ENCODE measurements at places on chromosomes 3 and 15.
A peak's percentile ranks its signal among the peaks of the same experiment; 100 is the strongest.

DNA sequence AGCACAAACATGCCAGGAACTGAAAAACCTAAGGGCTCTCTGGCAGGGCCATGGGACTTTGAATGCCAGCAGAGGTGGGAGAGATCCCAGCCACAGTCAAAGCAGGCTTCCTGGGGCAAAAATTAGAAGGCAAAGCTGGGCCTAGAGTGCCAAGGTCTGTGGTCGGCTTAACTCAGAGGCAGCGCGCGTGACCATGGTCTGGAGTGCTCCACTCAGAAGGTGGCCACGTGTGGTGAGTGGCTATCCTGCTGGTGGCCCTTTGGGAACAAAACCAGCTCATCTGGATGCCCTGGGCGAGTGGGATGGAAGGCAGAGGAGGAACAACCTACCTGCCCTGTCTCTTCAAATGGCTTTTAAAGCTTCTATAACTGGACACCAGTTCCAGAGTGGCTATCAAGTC is 63.1 kb downstream of the OXNAD1 start:
- no peak for DNase-seq

GRCh38 chr3:30258426-30259392 is 347.7 kb upstream of the TGFBR2 start:
- no peak for DNase-seq

- DNase-seq: no peak
Observed at GRCh38 chr3:163482695-163483094, 1595.6 kb downstream of the SI start.

- no peak for DNase-seq
Observed at GRCh38 chr3:52019352-52020080, 23.8 kb upstream of the RPL29 start.

DNA sequence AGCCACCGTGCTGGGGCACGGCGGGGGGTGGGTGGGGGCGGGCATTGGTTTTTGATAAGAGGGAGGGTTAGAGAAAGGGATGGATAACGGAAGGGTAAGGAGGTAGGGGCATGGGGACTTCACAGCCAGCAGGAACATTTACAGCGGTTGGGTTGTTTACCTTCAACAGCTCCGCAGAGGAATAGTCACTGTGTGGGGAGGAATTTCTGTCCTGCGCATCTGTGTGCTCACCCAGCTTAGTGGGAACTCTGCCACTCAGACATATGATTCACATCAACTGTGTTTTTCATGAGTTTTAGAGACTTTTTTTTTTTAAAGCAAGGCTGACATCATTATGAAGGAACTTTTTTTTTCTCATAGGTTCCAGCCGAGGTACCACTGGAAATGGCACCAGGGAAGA is 19.6 kb downstream of the CHRD start:
- no peak for DNase-seq

DNA sequence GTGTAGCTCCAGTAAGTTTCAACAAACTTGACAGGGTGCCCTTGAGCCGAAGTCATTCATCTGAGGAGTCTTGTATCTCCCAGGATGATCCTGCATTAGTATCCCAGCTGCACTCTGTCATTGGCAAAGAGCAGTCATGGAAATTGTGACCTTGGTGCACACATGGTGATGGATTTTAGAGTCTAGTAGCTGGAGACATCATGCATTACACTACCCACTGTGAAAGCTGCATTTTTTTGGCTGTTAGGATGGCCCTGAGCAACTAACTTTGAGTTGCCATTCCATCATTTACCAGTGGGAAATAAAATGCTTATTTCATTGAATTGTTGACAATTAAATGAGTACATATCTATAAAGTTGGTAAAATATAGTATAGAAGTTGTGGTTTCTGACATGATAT is 552.6 kb upstream of the CBLB start:
- no peak for DNase-seq

- no peak for DNase-seq
Observed at GRCh38 chr3:83076041-83076440, 1314.6 kb upstream of the GBE1 start.

GRCh38 chr3:95218484-95218883 is 1155.6 kb downstream of the NSUN3 start:
- no peak for DNase-seq

- DNase-seq: no peak
Observed at GRCh38 chr15:46251903-46252302, 617.1 kb downstream of the SQOR start.

GRCh38 chr3:184176377-184177330 is 2.0 kb downstream of the AP2M1 start:
- DNase-seq: no peak

- DNase-seq: no peak
Observed at GRCh38 chr3:130800829-130801228, 54.2 kb upstream of the PIK3R4 start.

- DNase-seq: peak; percentile 57
Observed at GRCh38 chr15:89177633-89178306, 43.6 kb downstream of the RLBP1 start.

DNA sequence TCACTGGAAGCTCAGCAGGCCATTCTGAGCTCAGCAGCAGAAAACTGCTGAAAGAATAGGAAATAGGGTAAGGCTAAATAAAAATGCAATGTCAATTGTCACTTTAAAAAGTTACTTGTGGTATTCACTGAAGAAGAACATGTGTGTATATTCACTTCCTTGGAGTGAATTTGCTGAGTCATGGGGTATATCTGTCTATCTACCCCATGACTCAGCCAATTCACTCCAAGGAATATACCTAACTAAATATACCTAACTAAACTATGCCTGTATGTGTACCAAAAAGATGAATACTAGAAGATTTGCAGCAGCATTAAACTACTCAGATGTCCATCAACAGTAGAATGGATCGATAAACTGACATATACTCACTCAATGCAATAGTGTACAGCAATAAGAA is 69.5 kb upstream of the KCNAB1 start:
- no peak for DNase-seq

DNA sequence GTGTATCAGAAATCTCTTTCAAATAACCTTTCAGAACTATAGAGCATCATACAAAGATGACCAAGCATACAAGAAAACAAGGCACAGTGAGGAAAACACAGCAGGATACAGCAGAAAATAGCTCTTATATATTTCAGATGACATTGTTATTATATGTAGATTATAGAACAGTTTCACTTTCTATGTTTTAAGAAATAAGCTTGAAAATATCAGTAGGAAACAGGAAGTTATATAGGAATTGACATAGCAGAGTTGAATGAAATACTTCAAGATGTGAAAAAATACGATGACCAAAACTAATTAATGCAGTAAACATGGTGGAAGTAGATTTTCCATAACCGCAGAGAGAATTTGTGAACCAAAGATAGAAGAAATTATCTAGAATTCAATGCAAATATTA is 75.2 kb downstream of the LYSMD4 start:
- DNase-seq: no peak

DNA sequence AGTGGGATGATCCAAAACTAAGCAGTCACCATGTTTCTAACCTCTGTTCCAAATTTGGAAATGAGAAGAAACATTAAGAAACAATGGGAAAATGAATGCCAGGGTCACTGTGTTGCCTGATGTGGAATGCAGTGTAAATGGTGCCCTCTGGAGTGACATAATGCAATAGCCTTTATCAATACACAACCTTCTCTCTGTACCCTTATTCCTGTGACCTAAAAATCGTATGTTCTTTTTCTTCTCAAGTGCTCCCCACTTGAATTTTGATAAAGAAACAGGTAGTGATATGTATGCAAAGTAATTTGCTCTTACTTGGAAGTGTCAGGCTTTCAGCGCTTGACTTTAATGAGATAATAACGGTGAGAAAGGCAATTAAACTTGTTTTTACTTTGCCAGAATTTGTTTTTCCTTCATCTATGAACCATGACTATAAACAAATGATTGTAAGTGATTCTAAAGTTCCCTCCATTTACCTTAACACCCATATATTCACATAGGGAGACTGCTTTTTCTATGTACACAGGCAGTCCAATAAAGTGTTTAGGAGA is 145.8 kb upstream of the THRB start:
- DNase-seq: no peak

DNA sequence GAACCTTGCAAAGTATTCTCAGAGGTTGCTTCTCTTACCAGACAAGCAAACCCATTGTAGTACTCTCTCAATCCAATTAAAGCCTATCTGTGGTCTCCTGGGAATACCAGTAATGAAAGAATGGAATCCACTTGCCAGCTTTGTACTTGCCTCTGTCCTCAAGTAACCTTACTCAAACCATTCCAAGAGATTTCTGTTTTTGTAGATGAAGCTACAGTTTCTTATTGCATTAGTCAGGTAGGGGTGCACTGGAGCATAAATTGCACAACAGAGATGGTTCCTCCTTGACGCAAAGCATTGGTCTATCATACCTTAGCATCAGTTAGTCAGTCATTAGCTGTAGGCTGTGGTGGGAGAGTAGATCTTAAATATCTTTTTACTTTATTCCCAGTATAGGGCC is 52.9 kb downstream of the BTLA start:
- DNase-seq: no peak

DNA sequence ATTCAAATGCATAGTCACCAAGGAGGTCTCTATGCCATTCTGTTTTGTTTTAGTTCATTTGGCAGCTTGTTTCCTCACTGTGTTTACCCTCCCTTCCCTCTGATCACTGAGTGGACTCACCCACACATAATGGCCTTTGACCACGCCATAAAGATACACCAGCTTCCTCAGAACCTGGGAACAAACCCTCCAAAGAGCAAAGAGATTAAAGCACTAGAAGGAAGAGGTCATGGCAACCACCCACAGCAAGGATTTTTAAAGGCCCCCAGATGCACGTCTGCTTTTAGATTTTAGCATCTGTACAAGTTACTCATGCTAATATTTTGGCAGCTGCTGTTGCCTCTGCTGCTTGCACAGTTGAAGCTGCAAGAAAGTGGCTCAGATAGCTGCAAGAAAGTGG is 47.9 kb upstream of the CADPS start:
- DNase-seq: no peak

DNA sequence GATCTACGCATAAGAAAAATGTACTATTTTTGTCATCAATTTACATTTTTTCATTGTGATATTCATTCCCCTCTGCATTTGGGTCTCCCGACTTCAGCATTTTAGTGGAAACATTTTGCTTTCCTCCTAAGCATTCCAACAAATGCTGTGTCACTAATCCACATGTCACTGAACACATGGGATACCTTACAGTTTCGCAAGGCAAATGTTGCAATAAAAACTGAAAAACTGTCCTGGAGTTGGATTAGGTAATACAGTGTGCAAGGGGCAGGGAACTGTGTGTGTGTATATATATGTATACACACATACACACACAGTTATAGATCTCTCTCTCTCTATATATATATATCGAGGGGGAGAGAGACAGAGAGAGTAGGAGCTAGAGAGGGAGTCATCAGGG is 632.2 kb downstream of the MAGI1 start:
- DNase-seq: no peak

GRCh38 chr15:38609097-38609738 is 44.6 kb upstream of the RASGRP1 start:
- DNase-seq: no peak

- DNase-seq: no peak
Observed at GRCh38 chr3:171293142-171293782, 166.9 kb downstream of the TNIK start.

DNA sequence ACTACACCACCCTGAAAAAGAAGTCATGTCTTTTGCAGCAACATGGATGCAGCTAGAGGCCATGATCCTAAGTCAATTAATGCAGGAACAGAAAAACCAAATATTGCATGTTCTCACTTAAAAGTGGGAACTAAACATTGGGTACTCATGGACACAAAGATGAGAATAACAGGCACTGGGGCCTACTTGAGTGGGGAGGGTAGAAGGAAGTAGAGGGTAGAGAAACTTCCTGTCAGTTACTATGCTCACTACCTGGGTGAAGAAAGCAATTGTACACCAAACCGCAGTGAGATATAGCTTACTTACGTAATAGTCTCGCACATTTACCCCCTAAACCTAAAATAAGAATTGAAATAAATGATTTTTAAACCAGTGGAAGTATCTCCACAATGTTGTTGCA is 480.5 kb upstream of the ARRDC4 start:
- no peak for DNase-seq

DNA sequence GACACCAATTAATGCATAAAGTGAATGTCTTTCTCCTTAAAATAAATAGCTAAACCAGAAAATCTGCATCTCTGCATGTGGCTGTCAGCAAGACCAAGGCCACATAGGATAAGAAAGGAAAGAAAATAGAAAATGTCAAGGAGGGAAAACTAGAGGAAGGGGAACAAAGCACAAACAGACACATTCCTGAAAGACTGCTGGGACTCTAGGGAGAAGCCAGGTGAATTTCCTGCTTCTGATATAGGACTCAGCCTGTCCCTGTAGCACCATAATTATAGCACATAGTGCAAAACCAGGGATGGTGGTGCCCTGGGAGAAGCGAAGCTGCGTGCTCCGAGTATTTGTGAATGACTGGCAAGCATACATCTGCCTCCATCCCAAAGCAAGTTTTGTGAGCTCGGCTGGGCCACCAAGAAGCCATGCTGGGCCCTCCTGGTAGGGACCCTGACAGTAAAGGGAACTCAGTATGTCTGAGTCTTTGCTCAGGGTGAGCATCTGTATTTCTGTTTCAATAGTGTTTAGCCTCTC is 14.2 kb downstream of the FSTL1 start:
- DNase-seq: no peak

DNA sequence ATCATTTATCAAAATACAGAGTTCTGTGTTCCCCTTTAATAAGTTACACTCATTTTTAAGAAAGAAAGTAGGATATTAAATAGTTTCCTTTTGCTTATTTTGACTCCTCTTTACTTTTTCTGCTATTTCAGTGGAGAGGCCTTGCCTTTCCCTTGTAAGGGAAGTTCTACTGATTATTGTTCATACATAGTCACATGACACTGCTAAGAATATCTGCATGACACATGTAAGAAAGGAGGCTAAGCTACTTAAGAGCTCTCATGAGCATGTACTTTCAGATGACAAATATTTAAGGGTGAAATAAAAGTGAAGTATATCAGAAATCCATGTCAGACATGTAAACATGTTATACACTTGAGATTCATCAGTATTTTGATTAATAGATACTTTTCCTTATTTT is 39.0 kb downstream of the MYRIP start:
- no peak for DNase-seq

DNA sequence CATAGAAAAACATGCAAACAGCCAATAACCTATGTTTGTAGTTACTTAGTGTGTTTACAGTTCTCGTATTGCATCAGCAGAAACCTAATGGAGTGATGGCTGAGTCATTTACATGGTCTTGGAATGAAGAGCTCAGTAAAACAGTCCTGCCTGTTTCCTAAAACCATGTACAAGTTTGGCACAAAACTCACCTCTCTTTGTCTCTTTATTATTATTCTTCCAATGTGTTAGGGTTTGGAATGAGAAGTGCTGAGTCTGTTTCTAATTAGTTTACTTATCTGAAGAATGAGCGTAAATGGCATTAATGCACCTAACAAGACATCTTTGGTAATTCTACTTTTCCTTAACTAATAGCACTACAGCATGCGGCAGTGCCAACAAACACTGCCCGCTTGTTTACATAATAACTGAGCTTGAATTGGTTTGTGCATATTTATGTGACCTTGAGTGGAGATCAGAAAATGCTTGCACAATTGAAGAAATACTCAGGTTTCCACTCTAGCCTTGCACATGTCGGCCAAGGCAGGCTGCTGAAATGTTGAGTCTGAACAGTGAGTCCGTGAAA is 385.4 kb upstream of the SEMA6D start:
- DNase-seq: no peak

Data from stimulated activated CD4-positive, alpha-beta T cell treated with anti-CD3 and anti-CD28 coated beads, Interleukin-12 subunit alpha, Interleukin-12 subunit beta, amount 100 ng/mL, for 4 hours (primary cell).